Hippocampal formation (tissue), 2 donors: ENCODE measurements at places on chromosomes 2 and 18.

DNA sequence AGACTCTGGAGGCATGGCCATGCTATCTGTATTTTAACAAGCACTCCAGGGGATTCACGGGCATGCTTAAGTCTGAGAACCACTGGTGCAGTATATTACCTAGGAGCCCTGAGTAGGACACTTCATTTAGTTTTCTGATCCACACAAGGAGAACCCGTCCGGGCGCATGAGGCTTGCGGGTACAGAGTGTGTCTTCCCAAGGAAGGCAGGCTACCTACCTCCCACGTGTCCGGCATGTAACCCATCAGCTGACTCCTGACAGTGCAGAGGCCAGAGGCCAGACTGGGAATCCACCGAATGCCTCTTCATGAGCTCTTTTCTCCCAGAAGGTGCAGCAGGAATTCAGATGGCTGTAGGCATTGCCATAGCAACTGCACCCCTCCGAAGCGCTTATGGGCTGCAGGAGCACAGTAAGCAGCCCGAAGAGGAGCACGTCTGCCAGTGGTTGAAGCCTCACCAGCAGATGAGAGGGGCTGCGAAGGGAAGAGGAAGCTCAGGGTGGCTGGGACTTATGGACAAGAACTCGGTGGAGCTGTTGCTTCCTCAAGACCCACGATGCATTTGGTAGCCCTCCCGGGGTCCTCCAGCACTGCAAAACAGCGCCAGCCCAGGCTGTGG, 33.8 kb upstream of the DNMT3A start:
- no peak for DNase-seq

DNA sequence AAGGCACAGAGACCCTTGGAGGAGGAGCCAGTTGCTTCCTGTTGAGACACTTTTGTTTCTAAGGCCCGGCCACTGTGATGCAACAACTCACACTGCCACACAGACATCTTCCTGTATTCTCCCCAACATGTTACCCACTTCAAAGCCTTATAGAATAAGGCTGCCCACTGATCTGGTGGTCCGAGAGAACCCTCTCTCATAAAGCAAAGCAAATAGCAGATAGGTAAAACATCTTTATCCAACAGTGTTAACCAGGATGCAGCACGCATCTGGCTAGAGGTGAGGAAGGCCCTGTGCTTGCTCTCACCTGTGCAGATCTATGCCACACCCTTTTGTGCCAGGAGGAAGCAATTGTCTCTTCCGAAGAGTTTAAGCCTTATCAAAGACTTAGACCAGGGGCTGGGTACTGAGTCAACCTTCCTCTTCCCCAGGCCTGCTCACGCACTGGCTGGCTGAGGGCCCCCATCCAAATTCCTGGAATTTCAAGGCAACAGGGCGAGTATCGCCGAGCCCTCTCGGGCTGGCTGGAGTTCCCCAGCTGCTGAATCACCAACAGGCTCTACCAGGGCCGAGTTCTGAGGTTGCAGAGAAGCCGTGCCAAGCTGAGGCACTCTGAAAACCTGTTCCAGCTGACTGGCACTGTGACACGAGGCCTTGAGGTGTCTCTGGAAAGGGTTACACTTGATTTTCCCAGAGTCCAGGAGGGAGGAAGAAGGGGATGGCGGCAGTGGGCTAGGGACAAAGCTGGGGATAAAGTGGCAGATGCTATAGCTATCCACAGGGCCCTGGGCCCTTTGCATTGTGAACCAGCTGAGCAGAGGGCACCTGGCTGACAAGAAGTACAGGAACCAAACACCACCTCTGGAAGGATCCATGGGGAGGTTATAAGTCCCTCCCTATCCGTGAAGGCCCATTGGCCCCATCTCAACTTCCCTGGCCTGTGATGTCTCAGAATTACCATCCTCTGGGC, 29.3 kb downstream of the TGFA start:
- DNase-seq, result no peak

- no peak for DNase-seq
Measured at GRCh38 chr2:127695491-127696472, 5.5 kb upstream of the SFT2D3 start.

GRCh38 chr2:70094978-70095719, 7.9 kb downstream of the PCBP1 start:
- DNase-seq, result peak; percentile 69

- no peak for DNase-seq
Measured at GRCh38 chr2:36044411-36044810, 311.2 kb upstream of the CRIM1 start.
